Activated effector memory CD4-positive, alpha-beta T cell treated with anti-CD3 and anti-CD28 coated beads, Interleukin-2, amount 50 U/mL, for 16 hours (primary cell): ENCODE measurements at places on chromosomes 6 and 20.

DNA sequence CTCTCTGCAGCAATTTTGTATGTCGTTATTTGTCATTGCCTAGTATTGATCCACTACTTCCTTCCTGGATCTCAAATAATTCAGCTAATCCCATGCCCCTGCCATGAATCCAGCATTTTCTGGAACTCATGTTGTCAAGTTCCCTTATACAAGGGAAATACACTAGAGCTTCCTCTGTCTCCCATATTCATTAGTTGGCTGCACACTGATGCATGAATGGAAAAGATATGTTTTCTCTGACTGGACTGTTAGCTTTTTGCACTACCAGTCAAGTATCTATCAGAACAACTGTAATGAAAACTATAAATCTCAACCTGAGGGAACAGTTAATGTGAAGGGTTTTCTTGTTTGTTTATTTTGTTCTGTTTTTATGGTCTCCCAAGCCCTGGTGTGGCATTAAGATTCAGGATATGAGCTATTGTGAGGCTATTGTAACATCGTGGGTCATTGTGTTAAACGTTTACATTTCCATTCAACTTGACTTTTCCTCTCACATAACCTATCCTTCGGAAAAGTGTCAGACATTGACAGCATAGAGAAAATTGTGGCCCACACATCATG is 102.5 kb upstream of the FAM8A1 start:
- DNase-seq, result no peak

DNA sequence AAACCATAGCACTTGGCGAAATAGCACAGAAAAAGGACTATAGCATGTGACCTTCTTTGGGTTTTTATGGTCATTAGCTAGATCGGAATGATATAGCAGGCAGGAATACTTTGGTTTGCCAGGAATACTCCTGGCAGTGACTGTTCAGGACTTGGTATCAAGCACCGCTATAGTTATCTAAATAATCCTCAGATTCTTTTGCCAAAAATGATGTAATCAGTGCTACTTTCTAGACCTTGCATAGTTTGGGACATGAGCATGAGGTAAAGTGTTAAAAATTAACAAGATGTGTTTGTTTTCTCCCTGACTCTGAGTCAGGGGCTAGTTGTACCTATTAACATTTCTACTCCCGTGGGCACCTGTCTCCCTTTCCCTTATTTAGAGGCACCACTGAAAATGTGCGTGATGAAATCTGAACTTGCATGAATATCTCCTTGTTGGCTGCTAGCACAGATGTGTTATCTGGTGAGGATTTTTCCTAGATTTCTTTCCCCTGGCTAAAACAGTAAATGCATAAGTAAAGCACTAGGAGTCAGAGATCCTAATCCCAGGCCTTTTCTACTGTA is 511.0 kb downstream of the CDKAL1 start:
- DNase-seq, result no peak

DNA sequence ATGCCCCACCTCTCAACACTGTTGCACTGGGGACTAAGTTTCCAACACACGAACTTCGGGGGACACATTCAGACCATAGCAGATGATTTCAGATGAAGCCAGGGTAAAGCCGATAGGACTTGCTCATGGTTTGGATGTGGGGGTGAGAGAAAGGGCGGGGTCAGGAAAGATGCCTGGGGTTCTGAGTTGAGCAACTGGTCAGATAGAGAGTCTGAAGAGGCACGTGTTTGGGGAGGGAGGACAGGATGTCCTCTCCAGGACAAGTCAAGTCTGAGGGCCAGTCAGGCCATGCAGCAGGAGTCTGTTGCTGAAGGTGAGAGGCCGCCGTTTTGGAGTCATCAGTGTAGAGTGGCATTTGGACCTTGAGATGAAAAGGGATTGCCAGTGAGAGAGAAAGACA is 197.9 kb upstream of the SNX9 start:
- DNase-seq, result no peak

DNA sequence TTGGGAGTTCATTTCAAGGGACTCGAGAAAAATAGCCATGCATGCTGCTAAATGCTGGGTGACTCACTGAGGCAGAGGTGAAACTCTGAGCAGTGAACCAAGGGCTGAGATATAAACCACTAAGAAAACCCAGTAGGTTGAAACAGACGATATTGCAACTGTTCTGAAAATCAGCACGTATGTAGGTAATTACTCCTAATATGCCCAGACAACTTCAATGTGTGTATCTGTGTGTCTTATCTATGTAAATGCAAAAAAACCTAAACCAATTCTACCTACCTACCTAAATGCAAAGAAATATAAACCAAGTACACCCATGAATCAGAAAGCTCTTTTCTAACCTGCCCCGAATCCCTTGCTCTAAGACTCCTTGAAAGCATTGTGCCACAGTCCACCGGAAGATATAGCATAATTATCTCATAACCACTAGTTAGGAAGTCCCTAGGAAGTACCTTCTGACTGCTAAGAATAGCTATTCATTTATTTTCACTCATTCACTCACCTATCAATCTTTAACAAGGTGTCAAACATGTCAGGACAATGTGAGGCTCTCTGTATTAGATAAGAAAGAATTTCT is 458.7 kb upstream of the RUNX2 start:
- DNase-seq, result no peak

GRCh38 chr6:152170313-152170701 is 362.8 kb downstream of the ESR1 start:
- DNase-seq, result no peak

DNA sequence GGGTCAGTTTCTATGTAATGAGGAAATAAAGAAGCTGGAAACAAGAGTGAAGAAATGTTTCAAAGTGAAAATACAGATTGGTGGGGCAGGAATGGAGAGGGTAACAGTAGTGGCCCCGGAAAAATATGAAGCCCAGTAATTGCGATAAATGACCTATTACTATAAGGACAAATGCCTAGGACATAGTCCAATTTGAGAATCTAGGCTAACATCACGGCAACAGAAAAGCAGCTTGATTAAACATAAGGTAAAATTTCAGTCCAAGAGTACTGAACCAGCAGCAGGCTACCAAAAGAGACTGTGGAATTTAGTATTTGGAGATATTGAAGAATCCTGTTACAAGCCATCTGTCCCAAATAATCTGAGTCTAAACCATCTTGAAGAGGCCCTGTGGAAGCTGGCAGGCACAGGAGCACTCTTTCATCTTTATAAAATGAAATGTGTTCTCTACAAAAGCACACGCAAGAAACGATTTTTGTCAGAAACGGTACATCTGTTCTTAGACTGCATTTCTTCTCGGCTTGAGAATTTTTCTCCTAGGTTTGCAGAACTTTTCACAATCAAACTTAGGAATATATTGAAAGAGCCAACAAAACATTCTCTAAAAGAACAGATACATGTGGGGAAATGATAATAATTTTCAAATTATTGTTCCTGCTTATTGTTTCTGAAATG is 49.3 kb downstream of the ELOVL5 start:
- no peak for DNase-seq

DNA sequence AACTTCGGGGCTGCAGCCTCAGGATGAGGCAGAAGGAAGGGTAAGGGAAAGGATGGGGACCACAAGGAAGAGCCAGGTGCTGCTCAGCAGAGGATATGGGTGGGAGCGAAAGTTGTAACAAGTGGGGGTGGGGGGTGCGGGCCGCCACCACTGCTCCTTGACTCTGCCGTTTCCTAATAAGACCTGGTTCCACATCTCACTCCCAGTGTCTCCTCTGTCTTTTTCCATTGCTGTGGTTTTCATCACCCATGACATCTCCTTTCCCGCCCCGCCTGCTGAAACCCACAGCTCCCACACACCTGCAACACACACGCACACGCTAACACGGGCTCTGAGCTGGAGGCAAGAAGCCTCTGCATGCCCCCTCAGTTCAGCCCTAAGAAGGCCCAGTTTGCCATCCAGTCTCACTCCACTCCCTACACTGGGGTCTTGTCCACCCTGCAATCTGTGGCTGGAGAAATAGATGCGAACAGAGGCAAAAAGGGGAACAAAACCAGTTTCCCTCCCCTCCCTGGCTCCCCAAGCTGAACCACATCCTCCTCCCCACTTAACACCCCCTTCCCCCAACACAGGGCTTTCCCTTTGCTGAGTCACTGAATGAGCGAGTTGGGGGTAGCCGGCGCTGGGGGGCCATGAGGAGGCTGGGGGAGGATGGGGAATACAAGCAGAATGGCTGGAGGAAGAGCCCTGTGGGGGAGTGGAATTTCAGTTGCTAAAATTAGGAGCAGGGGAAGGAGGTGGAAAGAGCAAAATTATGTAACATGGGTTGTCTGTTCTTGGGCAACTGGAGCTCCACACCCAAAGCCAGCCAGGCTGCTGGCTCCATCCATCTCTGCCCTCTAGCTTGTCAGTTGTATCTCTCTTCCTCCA is 11.5 kb downstream of the NFKBIL1 start:
- peak; percentile 90 for DNase-seq

GRCh38 chr20:60559462-60559861 is 601.2 kb downstream of the CDH26 start:
- DNase-seq, result no peak

DNA sequence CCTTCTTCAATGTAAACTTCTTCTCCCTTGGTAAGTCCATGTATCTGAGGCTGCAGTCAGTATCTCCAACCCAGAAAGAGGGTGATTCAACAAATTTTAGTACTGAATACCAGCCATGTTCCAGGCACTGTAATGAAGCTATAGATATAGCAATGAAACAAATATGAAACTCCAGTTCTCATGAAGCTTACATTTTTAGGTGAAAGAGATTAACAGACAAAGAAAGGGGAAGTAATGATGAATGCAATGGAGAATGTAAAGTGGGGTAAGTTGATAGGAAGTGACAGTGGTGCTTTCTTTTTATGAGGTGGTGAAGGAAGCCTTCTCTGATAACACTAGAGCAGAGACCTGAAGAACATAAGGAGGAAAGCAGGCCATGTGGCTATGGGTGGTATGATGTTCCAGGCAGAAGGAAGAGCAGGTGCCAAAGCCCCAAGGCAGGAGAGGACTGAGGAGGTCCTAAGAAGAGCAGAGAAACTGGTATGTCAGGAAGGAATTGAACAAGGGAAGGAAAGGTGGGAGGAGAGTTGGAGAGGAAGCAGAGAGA is 143.6 kb downstream of the TFAP2B start:
- DNase-seq, result no peak

DNA sequence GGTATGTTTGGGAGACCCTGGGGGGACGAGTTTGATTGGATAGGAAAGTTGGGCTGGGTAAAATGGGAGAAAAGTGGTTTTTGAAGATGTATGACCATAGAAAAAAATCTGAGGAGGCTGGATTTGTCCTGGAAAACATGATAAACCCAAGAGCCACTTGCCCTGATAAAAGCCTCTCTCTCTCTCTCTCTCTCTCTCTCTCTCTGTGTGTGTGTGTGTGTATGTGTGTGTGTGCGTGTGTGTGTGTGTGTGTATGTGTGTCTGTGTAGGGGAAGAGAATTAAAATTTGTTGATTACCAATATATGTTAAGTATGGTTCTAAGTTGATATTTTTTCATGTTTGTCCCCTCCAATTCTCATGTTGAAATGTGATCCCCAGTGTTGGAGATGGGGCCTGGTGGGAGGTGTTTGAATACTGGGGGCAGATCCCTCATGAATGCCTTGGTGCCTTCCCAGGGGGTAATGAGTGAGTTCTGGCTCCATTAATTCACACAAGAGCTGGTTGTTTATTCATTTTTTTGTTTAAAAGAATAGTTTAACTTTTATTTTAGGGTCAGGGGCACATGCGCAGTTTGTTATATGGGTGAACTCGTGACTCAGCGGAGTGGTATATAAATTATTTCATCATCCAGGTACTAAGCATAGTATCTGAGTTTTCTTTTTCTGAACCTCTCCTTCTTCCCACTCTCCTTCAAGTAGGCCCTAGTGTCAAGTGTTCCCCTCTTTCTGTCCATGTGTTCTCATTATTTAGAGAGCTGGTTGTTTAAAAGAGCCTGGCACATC is 208.8 kb downstream of the TFAP2B start:
- no peak for DNase-seq

- peak; percentile 91 for DNase-seq
These were observed 3.9 kb upstream of the SOX4 start for GRCh38 chr6:21589352-21590345.

DNA sequence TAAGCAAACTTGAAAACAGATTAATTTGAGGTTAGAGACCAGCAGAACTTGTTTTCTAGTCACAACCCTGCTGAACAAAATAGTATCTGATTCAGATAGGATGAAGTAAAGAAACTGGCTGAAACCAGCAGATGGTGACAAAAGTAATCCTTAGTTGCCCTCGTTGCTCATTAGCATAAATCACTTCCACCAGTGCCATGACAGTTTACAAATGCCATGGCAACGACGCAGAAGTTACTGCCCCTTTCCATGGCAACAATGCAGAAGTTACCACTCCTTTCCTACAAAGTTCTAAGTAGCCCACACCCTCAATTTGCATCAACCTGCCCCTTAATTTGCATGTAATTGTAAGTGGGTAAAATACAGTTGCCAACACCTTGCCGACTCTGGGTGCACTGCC is 23.7 kb downstream of the SNRPB start:
- DNase-seq, result no peak

DNA sequence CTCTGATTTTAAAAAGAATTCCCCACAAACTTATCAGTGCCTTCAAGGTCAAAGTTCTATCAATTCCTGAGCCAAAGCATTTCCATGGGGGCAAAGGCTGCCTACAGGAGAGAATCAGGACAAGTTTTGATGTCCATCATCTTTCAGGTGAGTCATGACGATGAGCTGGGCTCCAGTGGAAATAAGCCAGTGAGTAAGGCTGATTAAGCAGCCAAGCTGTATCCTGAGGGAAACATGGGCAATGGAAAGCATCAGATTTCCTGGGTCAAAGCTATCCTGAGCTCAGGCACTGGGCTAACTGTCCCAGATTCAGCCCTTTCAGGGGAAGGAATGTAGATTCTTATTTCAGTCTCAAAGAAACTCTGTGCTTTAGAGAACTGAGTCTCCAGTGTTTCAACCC is 377.4 kb downstream of the CD109 start:
- DNase-seq, result no peak
